ENCODE measurements at places on chromosomes 13 and 19. TPM values are rescaled to one million over a fixed set of nuclear protein-coding genes. Genes with fewer than 3 reads are reported as not detected.

DNA sequence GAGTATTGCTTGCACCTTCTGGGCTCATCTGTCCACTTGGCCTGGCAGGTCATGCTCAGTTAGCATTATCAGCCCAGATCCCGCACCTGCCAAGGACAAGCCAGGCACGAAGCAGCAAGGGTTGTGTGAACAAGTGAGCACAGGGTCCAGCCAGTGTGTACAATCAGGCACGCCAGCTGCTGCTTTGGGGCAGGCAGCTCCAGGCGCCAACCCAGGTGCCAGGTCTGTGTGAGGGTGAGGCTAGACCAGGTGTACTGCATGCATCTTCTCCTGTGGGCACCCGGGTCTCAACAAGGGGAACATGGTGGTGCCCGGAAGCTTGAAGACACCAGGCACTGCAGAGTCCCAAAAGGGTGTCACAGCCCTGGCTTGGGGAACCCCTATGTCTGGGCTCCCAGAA lies 1446.8 kb downstream of the PCDH9 start:
- DNase-seq = no peak

GRCh38 chr13:37486171-37486681 lies 112.3 kb downstream of the POSTN start:
- DNase-seq = no peak

DNA sequence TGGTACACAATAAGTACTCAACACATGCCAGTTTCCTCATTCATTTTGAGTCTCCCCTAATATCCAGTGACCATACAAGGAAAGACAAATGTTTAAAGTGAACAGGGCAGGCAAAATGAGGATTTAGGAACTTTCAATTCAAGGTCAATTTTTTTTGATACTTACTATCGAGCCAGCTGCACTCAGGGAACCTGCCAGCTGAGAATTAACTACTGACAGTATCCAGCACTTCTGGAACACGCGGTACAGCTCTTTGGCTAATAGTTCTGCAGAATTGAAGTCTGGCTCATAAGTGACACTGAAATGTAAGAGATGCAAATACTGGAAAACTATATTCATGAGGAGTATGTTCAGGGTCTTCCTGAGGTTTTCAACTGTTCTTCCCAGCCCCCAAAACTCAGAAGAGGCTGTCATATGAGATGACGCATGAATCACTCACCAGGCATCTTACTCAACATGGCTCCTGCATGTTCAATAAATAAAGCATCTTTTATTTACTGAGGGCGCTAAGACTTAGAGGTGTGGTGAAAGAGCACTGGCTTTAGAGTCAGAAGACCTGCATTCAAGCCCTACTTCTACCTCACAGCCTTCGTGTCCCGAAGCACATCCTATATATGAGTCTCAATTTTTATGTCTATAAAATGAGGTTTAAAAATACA lies 25.6 kb downstream of the RUBCNL start:
- DNase-seq = no peak

SIGLEC9 gene
- 0.53 TPM for total RNA-seq

TMEM38A gene
- 86.7 TPM for total RNA-seq

PTH2 gene
- not detected for total RNA-seq

GRCh38 chr19:392375-392970 lies 16.5 kb downstream of the C2CD4C start:
- DNase-seq = no peak

GRCh38 chr19:50562996-50563395 lies 5.2 kb downstream of the LRRC4B start:
- DNase-seq = no peak

DNA sequence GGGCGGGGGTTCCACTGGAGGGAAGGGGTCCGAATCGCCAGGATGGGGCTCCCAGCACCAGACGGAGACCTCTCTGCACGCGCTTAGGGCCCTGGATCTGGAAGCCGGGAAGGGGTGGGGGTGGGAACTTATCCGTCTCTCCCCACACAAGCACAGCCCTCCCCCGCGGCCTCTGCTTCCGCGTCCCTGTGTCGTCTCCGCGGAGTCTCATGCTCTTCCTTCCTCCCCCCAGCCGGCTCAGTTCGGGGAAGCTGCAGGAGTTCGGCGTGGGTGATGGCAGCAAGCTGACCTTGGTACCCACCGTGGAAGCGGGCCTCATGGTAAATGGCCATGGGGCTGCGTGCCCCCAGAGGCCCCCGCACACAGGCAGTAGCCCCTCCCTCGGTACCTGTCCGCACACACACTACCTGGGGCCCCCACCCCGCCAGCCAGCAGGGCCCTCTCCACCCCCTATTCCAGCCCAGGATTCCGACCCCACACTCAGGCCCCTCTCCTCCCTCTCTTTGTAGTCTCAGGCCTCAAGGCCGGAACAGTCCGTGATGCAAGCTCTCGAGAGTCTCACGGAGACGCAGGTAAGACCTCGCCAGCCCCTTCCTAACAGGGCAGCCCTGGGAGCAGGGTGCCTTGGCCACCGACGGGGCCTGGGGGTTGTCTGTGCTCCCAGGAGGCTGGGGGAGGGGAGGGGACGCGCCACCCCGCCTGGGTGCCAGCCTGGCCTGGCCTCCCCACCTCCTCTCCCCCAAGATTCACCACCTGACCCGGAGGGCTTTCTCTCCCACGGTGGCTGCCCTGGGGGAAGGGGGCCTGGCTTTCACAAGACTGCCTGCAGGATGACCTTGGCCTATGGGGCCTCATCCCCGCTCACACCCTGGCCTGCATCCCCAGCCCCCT lies 3.2 kb downstream of the MIDN start:
- DNase-seq = peak; percentile 87

DNA sequence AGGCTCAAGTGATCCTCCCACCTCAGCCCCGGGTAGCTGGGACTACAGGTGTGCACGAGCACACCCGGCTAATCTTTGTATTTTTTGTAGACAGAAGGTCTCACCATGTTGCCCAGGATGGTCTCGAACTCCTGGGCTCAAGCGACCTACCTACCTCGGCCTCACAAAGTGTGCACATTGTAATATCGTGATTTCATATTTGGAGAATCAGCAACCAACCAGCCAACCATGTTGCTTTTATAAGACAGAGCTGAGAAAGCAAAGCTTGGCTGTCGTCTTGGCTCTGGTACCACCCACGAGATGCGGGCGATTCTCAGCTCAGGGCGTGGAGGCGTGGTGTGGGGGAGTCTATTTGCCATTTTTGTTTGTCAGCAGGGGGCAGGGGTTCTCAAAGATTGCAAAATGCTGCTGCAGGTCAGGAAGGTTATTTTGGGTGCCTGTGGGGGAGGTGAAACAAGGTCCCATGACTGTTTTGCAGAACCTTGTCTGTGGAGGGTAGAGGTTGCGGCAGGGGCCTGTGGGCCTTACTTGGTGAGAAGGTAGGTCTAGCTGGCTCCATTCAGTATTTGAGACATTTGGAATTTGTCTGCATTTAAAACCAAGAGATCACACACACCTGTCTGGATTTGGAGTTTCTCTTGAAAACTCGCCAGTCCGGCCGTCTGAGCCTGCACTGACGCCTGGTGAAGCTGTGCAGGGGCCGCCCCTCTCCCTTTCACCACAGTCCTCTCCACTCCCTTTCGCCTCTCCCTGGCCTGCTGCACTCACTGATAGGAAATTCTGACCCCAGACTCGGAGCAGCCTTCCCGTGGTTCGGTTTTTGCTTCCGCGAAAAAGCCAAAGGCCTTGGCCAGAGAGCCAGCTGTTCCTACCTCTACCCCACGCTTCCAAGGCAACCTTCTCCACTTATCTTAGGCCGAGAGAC lies 15.4 kb downstream of the TNFAIP8L1 start:
- DNase-seq = no peak

DNA sequence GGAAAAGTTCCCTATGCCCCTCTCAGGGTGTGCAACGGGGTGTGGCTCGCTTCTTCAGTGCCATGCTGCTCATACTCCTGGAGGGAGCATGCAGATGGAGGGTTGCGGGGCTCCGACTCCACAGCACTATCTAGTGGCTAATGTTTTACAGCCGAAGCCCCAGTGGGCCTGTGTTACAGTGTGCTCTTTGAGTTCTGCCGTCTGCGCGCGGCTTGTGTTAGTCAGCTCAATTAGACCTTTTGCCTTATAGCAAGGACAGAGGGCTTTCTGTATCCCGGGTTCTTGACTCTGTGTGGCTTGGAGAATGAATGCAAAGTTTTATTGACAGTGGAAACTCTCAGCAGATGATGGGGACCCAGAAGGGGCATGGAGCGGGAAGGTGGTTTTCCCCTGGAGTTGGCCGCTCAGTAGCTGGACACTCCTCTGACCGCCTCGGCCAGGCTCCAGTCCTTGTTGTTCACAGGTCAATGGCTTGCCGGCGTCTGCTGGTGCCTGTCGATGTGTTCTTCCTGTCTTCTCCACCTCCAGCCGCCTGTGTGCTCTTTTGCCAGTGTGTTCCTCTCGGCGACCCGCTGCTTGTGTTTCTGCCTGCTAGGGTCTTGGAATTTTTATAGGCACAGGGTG lies 383.4 kb downstream of the LMO7 start:
- DNase-seq = no peak

PSG1 gene
- 0.80 TPM for total RNA-seq

DNA sequence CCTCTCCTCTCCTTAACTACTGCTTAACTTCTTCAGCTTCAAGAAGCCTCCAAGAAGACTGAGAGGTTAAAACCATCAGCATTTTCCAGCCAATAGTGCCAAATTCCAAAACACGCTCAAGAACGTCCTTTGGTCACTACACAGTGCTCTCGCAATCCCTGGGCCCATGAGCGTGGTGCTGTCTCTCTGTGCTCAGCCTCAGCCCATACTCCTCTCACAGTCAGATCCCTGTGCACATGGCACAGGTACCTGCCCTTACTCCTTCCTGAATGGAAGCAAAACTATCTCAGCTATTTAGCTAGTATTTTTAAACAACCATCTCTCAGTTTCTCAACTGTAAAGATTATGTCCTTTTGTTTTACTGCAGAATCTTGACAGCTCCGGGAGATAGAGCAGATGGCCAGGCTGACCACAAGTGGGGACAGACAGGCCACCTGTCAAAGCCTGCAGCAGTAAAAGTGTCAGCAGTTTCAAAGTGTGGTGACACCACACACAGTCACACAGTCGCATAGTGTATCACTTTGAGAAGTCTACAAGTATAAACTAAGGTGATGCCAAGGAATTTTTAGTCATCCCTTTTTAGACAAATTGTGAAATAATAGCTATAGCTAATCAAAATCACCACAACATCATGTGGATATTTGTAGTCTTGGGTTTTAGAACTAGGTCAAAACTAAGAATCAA lies 35.7 kb downstream of the DZIP1 start:
- DNase-seq = peak; percentile 19

SCGB2B2 gene
- total RNA-seq = 0.22 TPM

DNA sequence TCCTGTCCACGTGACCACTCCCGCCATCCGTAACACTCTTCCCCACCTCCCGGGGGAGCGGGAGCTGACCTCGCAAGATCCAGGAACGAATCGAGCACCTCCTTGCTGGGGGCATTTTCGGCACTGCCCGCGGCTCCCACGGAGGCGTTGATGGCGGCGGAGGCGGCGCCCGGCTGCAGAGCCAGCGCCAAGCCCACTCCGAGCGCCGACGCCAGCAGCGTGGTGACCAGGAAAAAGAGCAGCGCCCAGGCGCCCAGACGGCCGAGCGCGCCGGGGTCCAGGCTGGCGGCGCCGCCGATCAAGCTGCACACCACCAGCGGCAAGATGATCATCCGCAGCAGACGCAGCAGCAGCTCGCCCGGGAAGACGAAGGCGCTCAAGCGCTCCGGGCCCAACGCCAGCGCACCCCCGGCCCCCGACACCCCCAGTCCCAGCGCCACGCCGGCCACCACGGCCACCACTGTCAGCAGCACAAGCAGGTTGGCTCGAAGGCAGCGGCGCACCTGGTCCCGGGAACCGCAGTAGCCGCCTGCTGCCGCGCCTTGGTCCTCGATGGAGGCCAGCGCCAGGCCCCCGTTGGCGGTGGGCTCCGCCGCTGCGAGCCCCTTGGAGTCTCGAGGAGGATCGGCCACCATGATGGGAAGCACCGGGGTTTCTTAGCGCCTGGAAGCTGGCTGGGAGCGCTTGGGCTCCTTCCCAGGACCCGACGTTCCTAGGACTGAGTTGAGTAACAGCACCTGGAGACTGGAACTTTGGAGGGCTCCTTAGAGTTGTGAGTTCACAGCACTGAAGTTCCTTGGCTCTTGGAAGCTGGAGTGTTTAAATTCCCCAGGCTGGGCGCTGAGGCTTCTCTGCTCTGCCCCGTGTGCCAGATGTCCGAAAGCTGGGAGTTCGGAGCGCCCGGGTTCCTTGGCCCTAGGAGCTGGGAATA lies 798 bp downstream of the SLC1A5 start:
- DNase-seq = peak; percentile 81

KISS1R gene
- not detected for total RNA-seq

- DNase-seq = no peak
Observed at GRCh38 chr19:17671906-17672305, 16.2 kb downstream of the UNC13A start.

DNA sequence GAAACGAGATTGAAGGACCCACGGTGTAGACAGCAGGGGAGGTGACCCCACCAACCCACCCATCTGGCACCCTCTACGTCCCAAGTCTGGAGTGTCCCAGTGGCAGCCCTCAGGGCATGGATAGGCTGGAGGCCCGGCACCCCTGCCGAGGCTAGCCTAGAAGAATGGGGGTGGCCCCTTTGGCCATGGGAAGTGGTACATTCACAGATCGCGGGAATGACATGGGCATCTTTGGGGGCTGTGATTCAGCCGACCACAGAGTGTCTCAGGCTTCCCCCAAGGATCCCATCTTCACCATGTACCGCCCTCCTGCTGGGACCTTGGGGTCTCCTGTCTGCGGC lies 11.3 kb upstream of the MKNK2 start:
- no peak for DNase-seq

GRCh38 chr13:93173654-93174053 lies 53.0 kb upstream of the GPC6 start:
- DNase-seq = no peak

All from muscle of leg (tissue), 16 donors.